Hematopoietic multipotent progenitor cell treated with erythropoietin and hydrocortisone succinate and interleukin-3 and kit ligand, for 6 days (in vitro differentiated cells): ENCODE measurements at places on chromosomes 16 and 17.

GRCh38 chr16:65125871-65126270, 4.0 kb upstream of the CDH11 start:
- DNase-seq, result no peak

DNA sequence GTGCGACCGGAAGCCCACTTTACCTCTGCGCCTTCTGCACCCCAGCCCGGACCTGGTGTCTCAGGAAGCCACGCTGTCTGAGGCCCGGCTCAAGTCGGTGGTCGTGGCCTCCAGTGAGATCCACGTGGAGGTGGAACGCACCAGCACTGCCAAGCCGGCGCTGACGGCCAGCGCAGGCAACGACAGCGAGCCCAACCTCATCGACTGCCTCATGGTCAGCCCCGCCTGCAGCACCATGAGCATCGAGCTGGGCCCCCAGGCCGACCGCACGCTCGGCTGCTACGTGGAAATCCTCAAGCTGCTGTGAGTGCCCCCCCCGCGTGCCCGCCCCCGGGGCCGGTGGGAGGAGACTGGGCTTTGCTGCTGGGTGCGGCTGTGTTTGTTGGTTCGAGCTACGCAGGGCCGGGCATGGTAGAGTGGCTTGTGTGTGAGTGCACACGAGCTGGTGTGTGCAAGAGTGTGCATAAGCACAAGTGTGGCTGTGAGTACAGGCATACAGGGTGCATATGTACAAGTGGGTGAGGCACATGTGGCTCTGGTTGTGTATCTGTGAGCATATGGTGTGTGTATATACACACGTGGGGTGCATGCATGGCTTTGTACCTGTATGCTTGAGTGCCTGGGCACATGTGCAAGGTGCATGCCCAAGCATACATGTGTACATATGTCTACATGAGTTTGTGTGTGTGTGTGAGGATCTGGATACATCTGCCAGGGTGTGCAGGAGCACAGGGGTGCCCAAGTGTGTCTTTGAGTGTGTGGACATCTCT, 100.6 kb upstream of the PLCG2 start:
- DNase-seq, result peak; percentile 40

DNA sequence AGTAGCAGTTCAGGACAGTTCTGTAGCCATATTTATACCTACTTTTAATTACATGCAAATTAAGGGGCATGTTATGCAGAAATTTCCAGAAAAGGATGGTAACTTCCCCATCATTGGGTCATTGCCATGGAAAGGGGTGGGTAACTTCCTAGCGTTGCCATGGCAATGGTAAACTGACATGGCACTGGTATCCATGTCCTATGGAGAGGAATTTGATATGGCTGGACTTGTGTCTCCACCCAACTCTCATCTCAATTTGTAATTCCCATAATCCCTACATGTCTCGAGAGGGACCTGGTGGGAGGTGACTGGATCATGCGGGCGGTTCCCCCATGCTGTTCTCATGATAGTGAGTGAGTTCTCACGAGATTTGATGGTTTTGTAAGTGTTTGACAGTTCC, 35.6 kb upstream of the CACNG4 start:
- DNase-seq, result no peak

GRCh38 chr17:28133562-28133970, 91.1 kb downstream of the NLK start:
- no peak for DNase-seq

GRCh38 chr17:68512960-68513474, 787 bp downstream of the PRKAR1A start:
- DNase-seq, result peak; percentile 37

DNA sequence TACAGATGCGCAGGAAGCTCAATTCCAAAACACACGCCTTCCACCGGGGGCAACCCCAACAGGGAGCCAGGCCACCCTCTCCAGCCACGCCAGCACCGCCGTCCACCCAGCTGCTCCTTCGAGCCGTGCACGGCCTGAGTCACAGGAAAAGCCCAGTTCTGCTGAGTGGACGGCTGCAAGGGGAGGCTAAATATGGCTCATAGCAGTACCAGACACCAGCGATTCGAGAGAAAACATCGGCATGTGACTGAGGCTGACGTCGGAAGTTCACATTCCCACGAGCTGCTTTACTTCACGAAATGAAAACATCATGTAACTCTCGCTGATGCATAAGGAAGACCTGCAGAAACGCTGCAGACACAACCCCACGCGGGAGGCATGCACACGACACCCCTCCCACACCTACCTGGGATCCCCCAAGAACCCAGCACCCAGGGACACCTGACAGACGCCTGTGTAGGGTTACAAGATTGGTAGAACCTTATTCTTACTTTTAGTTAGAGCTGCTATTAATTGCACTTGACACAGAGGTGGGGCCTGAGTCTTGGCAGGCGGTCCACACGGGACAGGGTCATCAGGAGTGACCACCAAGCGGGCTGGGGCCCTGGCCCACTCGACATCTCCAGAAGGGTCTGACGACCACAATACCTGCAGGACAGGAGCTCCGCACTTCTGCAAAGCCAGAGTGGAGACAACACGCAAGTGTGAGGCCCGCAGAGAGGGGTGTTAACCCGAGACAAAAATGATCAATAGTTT, 116.8 kb downstream of the ANKRD11 start:
- no peak for DNase-seq

DNA sequence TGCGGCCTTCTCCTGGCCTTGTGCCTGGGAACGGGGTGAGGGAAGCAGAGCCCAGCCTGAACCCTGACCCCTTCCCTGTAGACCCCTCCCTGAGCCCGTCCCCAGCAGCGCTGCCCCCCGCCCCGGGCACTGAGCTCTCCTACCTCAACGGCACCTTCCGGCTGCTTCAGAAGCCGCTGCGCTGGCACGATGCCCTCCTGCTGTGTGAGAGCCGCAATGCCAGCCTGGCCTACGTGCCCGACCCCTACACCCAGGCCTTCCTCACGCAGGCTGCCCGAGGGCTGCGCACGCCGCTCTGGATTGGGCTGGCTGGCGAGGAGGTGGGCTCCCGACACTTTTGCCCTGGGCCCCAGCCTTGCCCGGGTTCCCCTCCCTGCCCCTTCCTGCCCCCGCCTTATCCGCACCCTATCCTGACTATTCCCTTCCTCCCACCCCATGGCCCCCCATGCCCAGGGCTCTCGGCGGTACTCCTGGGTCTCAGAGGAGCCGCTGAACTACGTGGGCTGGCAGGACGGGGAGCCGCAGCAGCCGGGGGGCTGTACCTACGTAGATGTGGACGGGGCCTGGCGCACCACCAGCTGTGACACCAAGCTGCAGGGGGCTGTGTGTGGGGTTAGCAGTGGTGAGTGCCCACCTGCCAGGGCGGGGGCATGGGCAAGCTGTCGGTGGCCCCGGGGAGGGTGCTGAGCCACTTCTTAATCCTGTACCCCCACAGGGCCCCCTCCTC, 62.1 kb downstream of the MRC2 start:
- DNase-seq, result no peak

- DNase-seq, result peak; percentile 86
Measured at GRCh38 chr17:80426671-80427326, 11.8 kb downstream of the ENDOV start.

DNA sequence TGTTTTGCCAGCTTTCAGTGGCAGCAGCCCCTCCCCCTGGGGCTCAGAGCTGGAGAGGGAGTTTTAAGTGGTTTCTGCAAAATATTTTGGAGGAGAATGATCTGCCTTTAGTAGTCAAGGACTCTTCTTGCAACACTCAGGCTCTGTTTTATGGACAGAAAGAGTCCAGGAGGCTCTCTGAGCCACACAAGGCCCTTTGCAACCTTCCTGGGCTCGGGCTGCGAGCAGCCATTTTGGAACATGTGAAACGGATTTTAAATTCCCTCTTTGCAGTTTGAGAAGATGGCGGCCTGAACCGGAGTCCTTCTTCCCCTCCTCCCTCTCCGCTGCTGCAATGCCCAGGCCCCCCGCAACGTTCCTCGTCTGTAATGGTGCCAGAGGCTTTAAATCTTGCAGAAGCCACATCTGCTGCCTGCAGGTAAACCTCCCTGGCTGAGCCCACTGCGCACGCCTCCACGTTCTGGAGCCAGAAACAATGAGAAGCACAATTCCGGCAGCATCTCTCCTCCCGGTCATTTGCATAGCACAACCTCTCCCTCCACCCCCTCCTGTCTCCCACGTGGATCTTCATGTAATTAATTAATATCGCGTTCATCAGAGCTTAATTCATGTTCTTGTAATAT, 386.1 kb downstream of the SEC14L1 start:
- no peak for DNase-seq

DNA sequence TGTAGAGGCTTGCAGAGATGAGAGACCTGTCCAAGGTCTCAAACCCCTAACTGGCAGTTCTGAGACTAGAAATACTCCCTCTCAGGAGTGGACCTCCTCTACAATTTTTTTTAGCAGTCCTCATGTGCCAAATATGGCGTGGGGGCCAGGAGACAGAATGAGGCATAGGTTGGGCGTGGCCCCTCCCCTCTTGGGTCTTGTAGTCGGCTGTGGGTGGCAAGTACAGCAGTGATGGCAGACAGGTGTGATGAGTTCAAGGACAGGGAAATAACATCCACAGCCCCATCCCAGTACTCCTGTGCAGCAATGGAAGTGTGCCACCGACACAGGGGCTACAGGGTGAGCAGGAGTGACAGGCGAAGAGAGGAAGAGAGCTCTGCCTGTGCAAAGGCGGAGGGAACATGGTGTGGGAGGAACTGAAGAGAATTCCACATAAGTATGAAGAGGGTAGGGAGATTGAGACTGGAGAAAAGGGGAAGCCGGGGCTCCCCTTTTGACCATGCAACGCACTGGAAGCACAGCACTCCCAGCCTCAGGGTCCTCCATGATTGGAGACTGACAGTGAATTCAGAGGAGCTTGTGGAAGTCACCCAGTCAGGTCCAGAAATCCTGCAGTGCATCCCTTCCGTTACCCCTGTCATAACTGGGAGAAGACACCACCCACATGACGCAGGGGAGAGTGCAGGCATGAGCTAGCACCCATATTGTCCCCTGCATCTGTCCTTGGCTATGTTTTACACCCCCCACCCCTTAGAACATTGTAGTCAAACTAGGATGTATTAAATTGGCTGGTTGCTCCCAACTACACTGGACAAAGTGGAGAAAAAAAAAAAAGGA, 14.8 kb upstream of the CETP start:
- no peak for DNase-seq

- DNase-seq, result peak; percentile 48
Measured at GRCh38 chr17:38604479-38605403, 1.0 kb downstream of the SRCIN1 start.

- DNase-seq, result no peak
Measured at GRCh38 chr16:11740567-11740966, 2.1 kb downstream of the TXNDC11 start.

DNA sequence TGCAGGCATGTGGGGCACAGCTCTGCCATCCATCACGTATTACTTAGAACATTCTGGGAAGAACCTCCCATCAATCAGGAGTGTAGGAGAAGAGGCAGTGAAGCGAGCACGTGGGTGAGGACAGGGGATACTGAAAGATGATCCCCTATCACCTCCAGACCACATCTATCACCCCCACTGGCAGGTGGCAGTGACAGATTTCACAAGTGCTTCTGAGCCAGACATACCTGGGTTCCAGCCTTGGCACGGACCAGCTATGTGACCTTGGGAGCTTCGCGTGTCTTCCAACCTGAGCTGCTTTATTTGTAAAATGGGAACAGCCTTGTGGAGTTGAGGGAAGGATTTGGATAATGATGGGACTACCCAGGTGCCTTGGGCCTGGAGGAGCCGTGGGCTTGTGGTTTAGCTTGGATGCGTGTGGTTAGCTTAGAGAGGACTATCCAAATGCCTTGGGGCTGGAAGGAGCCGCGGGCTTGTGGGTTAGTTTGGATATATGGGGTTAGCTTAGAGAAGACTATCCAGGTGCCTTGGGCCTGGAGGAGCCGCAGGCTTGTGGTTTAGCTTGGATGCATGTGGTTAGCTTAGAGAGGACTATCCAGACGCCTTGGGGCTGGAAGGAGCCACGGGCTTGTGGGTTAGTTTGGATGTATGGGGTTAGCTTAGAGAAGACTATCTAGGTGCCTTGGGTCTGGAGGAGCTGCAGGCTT, 206.4 kb downstream of the ENGASE start:
- no peak for DNase-seq

DNA sequence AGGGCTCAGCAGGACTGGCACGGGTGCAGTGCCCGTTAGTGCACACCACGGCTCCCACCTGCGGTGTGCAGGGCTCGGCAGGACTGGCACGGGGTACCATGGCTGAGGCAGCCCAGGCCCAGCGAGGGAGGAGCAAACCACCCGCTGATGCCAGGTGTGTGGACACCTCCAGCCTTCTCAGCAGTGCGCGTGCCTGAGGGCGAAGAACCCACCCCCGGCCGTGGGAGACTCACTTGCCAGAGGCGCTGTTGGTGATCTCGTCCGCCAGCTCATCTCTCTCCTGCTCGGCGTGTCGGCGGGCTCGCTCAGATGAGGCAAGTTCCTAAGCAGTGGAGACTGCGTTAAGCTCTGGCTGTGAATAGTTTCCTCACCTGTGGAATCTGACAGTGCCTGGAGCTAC, 45.4 kb downstream of the NDEL1 start:
- DNase-seq, result no peak

DNA sequence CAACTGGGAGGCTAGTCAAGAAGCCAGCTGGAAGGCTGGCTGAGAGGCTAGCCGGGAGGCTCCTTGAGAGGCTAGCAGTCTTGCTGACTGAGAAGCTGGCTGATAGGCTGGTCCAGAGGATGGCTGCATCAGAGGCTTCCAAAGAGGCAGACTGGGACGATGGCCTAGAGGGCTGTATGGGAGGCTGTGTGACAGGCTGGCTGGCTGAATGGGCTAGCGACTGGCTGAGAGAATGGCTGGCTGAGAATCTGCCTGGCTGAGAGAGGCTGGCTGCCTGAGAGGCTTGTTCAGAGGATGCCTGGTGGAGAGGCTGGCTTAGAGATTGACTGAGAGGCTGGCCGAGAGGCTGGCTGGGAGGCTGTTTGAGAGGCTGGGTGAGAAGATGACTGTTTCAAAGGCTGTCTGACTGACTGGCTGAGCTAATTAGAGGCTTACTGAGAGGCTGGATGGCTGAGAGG, 34.8 kb upstream of the ACSM2B start:
- DNase-seq, result no peak

GRCh38 chr17:38716368-38717005, 11.4 kb downstream of the MLLT6 start:
- no peak for DNase-seq

GRCh38 chr16:70746040-70746707, 54.8 kb downstream of the VAC14 start:
- DNase-seq, result peak; percentile 55

DNA sequence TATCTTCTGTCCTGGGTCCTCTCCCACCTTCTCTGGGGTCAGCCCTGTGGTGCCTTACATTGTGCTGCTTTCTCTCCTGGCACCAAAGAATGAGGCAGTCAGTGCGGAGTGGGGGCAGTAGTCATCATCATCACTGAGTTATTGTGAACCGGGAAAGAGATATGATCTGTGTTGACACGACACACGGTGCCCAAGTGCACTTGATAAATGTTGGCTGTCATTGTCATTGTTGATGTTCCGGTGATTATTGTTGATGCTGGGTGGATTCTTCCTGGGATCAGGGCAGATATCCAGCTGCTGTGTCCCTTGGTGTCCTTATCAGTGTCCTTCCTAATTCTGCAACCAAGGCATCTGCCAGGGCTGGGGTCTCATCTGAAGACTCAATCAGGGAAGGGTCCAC, 121.7 kb downstream of the ABCC6 start:
- no peak for DNase-seq

DNA sequence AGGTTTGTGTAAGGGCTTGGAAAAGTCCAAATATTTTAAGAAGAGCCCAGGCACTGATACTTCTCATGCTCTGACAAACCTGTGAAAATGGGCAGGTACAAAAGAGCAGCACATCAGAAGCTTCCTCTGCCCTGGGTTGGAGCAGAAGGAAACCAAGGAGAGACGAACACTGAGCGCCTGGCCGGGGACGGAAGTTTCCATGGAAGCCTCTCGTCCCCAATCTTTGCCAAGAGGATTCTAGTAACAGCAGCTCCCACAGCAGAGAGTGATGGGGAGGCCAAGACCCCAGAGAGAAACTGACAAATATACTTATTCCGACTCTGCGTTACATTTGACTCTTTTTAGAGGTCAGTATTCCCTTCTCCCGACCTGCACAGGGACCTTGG, 268.5 kb downstream of the C16orf95 start:
- DNase-seq, result no peak
